Fibroblast of upper back skin (primary cell): ENCODE measurements at places on chromosomes 5 and 9.

GRCh38 chr5:113194125-113194524, 217.5 kb downstream of the DCP2 start:
- no peak for DNase-seq

DNA sequence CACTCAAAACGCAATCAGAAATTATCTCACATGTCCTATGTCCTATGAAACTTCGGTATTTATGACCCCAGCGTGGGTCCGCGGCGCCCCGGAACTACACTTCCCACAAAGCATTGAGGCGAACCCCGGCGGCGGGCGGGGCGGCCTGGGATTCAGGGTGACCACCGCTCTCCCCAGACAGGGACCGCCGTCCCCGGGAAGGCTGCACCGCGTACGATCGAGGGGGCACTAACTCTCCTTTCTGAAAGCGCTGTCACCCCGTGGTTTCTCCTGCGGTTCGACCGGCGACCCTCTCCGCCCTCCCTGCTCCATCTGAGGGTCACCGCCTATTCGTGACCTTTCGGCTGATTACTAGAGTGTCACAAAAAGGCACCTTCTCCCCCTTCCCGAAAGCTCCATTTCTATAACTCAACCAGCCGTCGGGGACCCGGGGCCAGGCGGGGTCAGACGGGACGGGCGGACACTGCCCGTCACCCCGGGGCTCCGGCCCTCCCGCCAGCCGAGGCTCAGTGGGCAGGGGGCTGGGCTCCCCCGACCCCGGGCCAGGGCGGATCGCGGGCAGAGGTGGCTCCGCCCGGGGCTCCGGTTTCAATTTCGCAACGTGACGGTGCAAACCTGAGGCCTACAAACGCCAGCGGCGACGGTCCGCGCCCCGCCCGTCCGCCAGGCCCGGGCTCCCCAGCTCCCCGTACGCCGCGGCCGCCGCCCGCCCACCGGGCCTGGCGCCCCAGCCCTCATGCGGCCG, 1.3 kb downstream of the ECPAS start:
- peak; percentile 49 for DNase-seq

GRCh38 chr5:154784856-154785255, 29.7 kb downstream of the LARP1 start:
- DNase-seq, result no peak

DNA sequence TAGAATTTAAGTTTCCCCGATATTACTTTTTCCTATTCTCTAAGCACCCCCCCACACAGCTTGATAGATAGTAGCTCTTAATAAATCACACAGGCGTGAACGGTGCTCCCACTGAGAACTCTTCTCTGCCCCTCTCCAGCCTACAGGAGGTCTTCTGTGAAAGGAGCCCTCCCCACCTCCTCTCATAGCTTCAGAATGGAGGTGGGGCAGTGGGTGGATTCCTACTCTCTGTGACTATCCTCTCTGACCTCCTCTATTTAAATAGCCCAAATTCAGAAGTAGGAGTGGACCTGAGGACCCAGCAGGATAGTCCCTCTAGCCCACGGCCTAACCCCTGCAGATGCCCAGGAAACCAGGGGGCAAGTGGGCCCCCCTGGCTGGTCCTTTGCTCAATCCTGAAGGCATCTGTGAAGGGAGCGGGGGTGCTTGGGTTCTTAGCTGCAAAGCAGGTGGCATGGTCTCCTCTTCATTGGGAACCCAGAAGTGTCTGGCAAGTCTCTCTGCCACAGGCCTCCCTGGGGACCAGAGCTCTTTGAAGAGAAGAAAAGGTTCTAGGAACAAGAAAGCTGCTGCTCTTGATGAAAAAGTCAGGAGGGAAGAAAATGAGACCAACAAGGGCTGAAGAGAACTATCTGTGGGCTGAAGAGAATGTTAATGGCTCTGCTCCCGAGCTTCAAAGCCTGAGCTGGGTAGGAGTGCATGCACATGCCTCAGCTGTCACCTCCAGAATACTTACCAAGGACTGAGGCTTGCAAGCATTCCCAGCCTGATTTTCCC, 21.1 kb upstream of the HSPA9 start:
- no peak for DNase-seq

- peak; percentile 32 for DNase-seq
Measured at GRCh38 chr9:70195456-70195855, 63.3 kb upstream of the SMC5 start.

DNA sequence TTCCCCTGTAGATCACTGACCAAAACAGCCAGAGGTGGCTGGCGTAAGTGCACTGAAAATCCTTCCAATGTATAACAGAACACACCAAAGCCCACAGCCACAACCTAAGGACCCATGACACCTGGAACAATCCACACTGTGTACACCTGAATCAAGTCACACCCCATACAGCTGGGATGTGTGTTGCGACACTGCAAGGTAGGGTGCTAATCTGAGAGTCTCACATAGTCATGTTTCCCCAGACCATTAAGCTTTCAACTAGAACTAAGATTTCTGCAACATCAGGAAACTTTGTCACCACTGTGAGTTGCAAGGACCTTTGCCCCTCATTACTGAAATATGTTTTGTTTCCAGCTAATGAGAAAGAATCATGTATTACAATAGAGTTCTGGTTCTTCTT, 59.4 kb downstream of the MED27 start:
- DNase-seq, result no peak

- DNase-seq, result peak; percentile 78
Measured at GRCh38 chr5:95178046-95178651, 106.7 kb downstream of the MCTP1 start.

DNA sequence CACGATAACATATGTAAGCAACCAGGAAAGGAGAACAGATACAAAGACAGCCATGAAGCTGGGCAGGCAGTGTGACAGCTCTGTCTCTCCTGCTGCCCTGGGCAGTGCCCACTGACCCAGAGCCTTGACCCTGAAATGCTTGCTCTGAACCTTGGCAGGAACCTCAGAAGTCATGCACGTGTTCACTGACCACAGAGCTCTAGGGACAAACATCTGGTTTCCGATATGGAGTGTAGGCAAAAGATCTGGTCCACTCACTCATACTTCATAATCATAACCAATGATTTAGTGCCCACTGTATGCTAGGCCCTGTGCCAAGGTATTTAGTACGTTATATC, 102.6 kb downstream of the FSTL4 start:
- DNase-seq, result no peak

GRCh38 chr9:133934482-133935232, 57.5 kb downstream of the VAV2 start:
- DNase-seq, result peak; percentile 17

- DNase-seq, result no peak
Measured at GRCh38 chr5:117473165-117473564, 898.5 kb upstream of the SEMA6A start.

DNA sequence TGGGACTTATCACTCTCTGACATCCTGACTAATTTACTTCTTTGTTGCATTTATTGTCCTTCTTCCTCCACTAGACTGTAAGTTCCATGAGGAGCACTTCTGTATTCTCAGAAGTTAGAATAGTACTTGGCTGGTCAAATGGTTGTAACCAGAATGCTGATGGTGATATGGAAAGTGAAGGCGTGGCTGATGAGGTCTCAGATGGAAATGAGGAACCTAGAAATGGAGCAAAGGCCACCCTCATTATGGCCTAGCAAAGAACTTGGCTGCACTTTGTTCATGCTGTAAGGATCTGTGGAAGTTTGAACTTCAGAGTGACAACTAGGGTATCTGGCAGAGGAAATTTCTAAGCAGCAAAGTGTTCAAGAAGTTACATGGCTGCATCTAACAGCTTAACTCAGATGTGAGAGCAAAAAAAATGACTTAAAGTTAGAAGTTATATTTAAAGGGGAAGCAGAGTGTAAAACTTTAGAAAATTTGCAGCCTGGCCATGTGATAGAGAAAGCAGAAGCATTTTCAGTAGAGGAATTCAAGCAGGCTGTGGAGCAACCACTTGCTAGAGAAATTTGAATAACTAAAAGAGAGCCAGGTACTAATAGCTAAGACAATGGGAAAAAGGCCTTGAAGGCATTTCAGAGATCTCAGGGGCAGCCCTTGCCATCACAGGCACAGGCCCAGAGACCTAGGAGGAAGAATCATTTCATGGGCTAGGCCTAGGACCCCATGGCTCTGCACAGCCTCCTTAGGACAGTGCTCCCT, 14.9 kb upstream of the SLC22A5 start:
- DNase-seq, result no peak

DNA sequence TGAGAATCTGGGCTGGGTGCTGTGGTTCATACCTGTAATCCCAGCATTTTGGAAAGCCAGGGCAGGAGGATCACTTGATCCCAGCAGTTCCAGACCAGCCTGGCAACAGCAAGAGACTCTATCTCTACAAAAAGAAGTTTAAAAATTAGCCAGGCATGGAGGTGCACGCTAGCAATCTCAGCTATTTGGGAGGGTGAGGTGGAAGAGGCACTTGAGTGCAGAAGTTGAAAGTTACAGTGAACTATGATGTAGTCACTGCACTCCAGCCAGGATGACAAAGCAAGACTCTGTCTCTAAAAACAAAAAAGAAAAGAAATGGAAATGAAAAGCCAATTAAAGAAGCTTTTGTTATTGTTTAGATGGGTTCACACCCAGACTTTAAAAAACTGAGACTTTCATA, 131.6 kb upstream of the RASA1 start:
- DNase-seq, result no peak

- DNase-seq, result peak; percentile 57
Measured at GRCh38 chr5:149550268-149550583, 1.0 kb downstream of the CSNK1A1 start.

- no peak for DNase-seq
Measured at GRCh38 chr5:119336262-119336661, 19.6 kb upstream of the TNFAIP8 start.

GRCh38 chr9:107925749-107926297, 436.3 kb upstream of the KLF4 start:
- peak; percentile 28 for DNase-seq

- DNase-seq, result no peak
Measured at GRCh38 chr9:136803551-136804508, 3.9 kb upstream of the RABL6 start.

DNA sequence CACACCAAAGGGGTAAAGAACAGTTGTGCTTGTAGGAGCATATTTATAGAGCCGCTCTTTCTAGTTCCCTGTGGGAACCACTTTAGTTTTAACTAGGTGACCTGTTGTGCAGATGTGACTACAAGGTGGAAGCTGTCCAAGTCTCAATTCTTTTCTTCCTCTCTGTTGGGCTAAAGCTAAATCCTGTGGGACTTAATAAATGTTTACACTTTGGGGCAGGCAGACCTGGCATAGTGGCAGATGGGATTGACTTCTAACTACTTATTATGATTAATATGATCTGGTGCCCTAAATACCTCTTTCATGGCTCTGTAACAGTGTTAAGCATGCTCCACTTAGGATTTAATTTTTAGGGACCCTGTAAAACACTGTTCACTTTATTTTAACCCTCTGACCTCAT, 265.3 kb downstream of the KCTD16 start:
- DNase-seq, result no peak

DNA sequence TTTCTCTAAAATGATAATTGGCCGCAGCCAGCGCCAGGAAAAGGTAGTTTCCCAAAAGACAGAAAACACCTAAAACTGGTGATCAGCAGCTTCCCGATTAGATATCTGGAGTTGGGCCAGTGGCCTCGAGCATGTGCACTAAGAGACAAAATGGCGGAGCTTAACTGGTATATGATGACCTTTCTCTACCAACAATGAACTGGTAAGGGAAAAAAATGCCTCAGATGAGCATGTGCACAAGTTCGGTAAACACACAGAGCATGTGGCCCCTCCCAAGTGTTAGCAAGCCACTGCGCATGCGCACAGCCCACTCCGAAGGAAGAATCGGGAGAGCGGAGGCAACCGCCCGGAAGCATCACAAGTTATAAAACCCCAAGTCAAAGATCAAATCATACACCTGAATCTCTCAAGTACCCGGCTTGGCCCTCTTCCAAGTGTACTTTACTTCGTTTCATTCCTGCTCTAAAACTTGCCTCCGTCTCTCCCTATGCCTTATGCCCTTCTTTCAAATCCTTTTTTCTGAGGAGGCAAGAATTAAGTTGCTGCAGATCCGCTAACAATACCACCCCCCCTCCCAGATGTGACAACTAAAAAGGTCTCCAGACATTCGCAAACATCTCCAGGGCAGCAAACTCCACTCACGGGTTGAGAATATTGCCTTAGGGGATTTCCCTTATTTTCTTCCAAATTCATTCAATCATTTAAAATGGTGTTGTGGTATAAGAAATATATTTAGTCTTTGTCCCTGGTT, 15.0 kb upstream of the PTBP3 start:
- DNase-seq, result peak; percentile 68

DNA sequence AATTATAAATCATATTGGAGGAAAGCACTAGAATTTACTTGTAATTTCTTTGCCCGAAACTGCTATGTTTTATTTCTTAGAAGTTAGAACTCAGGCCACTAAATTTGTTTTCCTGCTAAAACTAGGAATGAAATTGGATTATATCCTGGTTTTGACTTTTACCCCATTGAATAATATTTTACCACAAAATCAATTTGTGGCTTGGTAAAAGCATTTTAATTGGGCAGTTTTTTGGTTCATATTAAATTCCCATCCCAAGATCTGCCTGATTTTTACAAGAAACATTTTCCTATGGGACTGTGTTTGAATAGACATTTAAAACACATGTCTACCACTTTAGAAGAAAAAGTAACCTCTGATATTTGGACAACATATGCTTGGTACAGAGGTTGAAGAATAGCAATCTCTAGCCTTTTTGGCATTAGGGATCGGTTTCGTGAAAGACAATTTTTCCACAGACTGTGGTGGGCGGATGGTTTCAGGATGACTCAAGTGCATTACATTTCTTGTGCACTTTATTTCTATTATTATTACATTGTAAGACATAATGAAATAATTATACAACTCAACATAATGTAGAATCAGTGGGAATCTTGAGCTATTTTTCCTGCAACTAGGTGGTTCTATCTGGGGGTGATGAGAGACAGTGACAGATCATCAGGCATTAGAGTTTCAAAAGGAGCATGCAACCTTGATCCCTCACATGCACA, 565.6 kb downstream of the PRR16 start:
- DNase-seq, result peak; percentile 92

GRCh38 chr5:143205386-143205785, 198.1 kb downstream of the NR3C1 start:
- peak; percentile 97 for DNase-seq

DNA sequence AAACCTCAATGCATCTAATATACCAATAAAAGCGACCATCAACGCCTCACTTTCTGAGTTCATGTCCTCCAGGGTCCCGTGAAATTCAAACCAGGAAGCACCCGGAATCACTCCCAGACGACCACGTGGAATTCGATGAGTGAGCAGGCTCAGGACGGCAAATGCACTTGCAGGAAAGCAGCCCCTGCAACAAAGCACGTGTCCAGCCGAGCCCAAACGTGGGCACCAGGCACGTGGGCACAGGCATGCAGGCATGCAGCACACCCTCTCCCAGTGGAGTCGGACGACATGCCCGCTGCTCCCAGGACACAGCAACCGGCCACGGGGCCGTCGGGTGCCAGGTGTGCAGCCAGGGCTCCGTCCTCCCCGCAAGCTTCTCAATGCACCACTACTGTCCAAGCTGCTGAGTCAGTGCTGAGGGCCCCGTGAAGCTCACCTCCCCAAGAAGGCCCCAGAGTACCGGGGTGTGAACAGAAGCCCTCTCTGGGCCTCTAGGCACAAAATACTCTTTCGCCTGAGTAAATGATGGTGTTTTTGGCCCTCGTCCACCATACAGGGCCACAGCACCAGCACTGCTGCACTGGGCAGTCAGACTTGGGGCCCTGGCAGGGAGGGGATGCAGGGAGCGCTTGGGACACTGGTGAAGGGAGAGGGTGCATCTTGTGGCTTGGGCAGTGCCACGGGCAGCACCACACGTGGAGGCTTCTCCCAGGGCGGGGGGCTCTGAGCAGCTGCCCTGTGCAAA, 87.6 kb downstream of the VAV2 start:
- DNase-seq, result no peak
